Upper lobe of left lung (tissue), 6 donors: ENCODE measurements at places on chromosomes 7 and 10. TPM values are rescaled to one million over a fixed set of nuclear protein-coding genes. Genes with fewer than 3 reads are reported as not detected.

Gene GDF2
- not detected for total RNA-seq

Gene GTF2IRD1
- total RNA-seq = 41.9 TPM

Gene UNCX
- total RNA-seq = not detected

Gene SPDYE16
- not detected for total RNA-seq

DNA sequence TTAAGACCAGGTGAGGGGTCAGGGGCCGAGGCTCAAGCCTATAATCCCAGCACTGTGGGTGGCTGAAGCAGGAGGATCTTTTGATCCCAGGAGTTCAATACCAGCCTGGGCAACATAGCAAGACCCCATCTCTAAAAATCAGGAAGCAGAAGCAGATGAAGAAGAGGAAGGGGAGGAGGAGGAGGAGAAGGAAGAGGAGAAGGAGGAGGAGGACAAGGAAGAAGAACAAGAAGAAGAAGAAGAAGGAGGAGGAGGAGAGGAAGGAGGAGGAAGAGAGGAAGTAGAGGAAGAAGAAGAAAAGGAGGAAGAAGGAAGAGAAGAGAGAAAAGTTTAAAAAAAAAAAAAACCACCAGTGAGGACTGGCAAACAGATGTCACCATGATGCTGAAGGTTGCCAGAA, 92.0 kb upstream of the TMEM26 start:
- no peak overlapping the region for H3K4me3 ChIP-seq
- no peak overlapping the region for H3K27ac ChIP-seq
- H3K27me3 ChIP-seq = no peaks in the 10 kb centered on the region
- DNase-seq = no peak
- H3K4me1 ChIP-seq = no peaks in the 10 kb centered on the region

DNA sequence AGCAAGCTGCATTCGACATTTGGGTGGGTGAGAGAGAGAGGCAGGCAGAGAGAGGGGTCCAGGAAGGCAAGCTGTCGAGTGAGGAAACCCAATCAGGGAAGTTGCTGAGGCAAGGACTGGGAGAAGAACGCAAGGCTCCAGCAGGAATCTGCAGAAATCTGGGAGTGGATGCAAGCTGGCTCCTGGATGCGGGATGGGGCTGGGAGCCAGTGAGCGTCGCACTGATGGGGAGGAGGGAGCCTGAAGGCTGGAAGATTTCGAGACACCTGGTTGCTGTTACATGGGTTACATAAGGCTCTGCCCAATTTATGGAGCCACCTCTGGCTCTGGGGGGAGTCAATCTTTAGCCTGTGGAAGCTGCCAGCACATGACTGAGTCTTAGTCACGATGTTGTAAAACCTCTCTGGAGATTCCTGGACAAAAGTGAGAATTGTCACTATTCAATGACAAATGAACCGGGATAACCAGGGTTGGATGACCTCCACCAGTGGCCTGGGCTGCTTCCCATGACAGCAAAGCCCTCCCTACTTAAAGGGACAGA, 51.1 kb upstream of the ADRB1 start:
- H3K4me1 ChIP-seq = peaks cover 13% of the 10 kb centered on the region
- no peaks in the 10 kb centered on the region for H3K27me3 ChIP-seq
- H3K27ac ChIP-seq = no peak overlapping the region
- no peaks in the 10 kb centered on the region for H3K36me3 ChIP-seq
- no peak for DNase-seq
- H3K4me3 ChIP-seq = no peak overlapping the region

- H3K36me3 ChIP-seq = no peaks in the 10 kb centered on the region
- no peak overlapping the region for H3K4me3 ChIP-seq
- no peaks in the 10 kb centered on the region for H3K27me3 ChIP-seq
- no peak overlapping the region for H3K27ac ChIP-seq
- H3K4me1 ChIP-seq = no peaks in the 10 kb centered on the region
These were observed 156.6 kb upstream of the PRSS1 start for GRCh38 chr7:142592664-142593063.

GRCh38 chr10:32556783-32557395, 110.9 kb downstream of the CCDC7 start:
- no peaks in the 10 kb centered on the region for H3K27me3 ChIP-seq
- H3K4me1 ChIP-seq = no peaks in the 10 kb centered on the region
- H3K27ac ChIP-seq = no peak overlapping the region
- no peak overlapping the region for H3K4me3 ChIP-seq

DNA sequence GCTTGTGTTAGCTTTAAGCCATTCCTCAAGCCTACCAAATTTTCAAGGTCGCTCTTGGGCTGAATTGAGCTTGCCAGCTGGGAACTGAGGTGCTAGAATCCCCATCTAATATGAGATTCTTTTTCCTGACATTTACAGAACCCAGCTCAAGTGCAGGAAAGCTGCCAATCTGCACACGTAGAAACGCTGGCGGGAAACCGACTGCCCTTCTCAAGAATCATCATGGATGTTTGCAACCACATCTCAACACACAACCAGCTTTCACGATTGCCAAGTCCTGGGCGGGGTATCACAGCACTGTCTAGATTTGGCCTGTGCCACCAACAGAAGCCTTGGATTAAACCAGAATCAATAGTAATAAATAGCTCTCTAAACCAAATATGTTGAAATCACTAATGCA, 203.7 kb downstream of the DIP2C start:
- no peak overlapping the region for H3K4me3 ChIP-seq
- no peaks in the 10 kb centered on the region for H3K27me3 ChIP-seq
- H3K36me3 ChIP-seq = no peaks in the 10 kb centered on the region
- no peak for DNase-seq
- no peak overlapping the region for H3K27ac ChIP-seq

- no peak overlapping the region for H3K4me3 ChIP-seq
- H3K36me3 ChIP-seq = no peaks in the 10 kb centered on the region
- H3K27me3 ChIP-seq = no peaks in the 10 kb centered on the region
- no peak for DNase-seq
- no peaks in the 10 kb centered on the region for H3K4me1 ChIP-seq
These were observed 78.3 kb upstream of the FOXK1 start for GRCh38 chr7:4603843-4604231.
